ENCODE measurements at places on chromosomes 2 and 18.
A peak's percentile ranks its signal among the peaks of the same experiment; 100 is the strongest.

DNA sequence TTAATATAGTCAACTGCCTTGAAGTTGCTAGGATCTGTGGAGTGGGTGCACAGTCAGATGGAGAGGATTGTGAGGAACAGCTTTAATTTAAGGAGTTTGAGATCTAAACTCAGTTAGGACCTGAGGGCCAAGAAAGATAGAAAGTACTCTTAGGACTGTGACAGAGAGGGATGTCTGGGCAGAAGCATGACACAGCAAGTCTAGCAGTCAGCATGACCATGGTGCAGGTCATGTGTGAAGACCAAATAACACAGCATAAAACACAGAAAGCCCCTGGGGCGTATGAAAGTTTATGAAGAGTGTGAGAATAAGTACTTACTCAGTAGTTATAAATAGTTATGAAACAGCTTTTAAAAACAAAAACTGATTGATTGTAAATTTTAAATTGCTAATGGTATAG, 107.2 kb downstream of the GALNT1 start:
- DNase-seq: no peak

- no peak for DNase-seq
These were observed 76.3 kb upstream of the SEC11C start for GRCh38 chr18:59063300-59063906.

- no peak for DNase-seq
These were observed 33.5 kb upstream of the CRIM1 start for GRCh38 chr2:36322108-36322507.

DNA sequence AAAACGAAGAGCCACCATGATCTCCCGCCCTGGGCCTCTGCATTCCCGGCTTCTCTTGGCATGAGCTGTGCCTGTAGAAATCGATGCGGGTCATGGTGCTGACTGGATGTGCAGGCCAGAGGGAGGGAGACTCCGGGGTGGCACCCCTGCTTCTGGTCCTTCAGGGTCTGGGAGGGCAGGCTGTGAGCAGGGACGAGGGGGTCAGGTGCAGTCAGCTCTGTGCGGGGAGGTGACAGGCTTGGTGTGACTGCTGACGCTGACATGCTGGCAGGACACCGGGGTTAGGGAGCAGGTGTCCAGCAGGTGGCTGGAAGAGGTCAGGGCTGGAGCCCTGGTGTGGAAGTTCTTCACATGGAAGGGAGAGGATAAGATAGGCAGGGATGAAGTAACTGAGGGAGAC, 48.7 kb upstream of the KCNF1 start:
- DNase-seq: no peak

DNA sequence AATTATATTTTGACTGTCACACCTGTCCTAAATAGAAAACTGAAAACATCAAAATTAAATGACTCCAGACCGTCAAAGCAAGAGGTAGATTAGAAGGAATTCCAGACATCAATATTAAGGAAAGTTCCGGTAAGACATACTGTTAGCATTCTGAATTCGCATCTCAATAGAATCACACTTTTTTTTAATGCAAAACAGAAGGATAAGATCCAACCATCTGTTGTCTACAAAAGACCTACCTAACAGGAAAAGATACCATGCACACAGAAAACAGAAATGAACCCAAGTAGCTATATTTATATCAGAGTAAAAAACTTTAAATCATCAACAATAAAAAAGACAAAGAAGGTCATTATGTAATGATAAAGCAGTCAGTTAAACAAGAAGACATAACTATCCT, 145.0 kb downstream of the TMX3 start:
- DNase-seq: no peak

GRCh38 chr2:106124106-106124756, 69.9 kb downstream of the UXS1 start:
- no peak for DNase-seq

- DNase-seq: no peak
These were observed 126.9 kb downstream of the SOX11 start for GRCh38 chr2:5818961-5819600.

GRCh38 chr18:79531386-79531785, 135.7 kb downstream of the NFATC1 start:
- DNase-seq: no peak

DNA sequence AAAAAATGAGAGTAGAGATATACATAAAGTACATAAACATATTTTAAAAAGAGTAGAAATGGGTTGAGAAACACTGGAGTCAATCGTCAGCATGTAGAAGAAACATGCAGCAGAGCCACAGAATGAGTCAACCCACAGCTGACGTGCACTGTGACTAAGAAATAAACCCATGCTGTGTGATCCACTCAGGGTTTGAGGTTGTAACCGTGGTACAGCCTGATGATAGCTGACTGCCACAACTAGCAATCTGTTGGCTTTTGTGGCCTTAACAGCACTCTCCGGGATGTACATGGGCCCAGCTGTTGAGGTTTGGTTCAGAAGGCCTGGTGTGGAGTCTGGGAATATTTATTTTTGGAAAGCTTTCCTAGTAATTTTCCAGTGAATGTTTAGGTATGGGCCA, 554.4 kb upstream of the MEX3C start:
- no peak for DNase-seq

GRCh38 chr2:86793752-86794151, 3.0 kb upstream of the CD8A start:
- DNase-seq: no peak

DNA sequence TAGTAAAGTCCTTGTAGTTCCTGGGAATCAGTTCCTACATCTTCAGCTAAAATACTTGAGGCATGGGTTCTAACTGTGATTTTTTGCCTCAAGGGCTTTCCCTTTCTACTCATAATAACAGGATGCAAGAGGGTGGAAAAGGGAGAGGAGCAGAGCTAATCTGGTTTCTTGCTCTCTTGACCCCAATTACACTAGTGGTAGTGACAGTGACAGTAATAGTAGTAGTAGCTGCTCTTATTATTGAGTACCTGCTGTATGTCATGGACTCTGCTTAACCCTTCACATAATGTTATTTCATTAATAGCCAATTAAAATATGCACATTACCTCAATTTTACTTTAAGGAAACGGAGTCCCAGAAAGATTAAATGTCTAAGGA, 214.8 kb upstream of the HNRNPA3 start:
- DNase-seq: no peak

DNA sequence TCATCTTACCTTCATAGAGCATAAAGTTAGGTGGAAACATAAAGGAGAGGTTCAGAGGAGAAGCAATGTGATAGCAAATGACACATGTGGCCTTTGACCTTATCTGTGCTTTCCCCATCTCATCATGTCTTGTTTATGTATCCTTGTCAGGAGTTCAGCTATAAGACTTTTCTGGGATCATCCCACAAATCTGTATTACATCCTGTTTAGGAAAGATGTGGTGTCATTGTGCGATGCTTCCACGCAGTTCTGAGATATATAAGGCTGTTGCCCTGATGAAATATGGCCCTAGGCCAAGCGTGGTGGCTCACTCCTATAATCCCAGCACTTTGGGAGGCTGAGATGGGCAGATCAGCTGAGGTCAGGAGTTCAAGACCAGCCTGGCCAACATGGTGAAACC, 15.5 kb upstream of the MGAT5 start:
- no peak for DNase-seq

GRCh38 chr2:157849591-157849990, 26.5 kb downstream of the ACVR1 start:
- DNase-seq: no peak

- DNase-seq: no peak
These were observed 24.9 kb upstream of the EPC2 start for GRCh38 chr2:148619560-148620195.

DNA sequence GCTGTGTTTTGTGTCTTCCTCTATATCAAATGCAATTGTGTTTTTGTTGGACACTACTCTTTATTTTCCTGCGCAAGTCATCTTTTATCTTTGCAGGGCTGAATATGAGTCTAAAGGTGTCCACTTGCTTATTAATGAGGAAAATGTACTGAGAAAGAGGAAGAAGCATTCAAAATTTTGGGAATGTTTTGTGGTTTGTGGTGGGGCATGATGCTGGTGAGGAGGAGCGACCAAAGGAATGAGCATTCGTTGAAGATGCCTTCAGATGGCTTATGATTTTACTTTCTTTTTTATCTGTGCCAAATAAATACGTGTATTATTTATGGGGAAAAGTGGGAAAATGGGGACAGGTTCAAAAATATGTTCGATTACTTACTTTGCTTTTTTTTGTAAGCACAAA, 63.9 kb upstream of the SMIM21 start:
- DNase-seq: no peak

DNA sequence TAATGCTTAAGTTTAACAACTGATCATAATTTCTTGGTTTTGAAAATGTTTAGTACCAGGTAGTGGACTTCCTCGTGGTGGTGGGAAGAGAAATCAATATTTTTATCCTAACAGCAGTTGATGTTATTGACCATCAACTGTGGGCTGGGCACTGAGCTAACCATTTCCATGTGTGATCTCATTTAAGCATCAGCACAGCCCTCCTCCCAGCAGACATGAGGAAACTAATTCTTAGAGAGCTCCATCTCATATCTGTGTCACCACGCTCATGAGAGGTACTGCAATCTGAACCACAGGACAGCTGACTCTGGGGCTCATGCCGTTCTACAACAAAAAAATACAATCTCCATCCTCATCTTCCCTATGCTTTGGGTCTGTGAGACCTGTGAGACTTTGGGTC, 332.8 kb upstream of the RAB12 start:
- DNase-seq: no peak

- no peak for DNase-seq
These were observed 106.8 kb downstream of the ZNF519 start for GRCh38 chr18:14025306-14025940.

DNA sequence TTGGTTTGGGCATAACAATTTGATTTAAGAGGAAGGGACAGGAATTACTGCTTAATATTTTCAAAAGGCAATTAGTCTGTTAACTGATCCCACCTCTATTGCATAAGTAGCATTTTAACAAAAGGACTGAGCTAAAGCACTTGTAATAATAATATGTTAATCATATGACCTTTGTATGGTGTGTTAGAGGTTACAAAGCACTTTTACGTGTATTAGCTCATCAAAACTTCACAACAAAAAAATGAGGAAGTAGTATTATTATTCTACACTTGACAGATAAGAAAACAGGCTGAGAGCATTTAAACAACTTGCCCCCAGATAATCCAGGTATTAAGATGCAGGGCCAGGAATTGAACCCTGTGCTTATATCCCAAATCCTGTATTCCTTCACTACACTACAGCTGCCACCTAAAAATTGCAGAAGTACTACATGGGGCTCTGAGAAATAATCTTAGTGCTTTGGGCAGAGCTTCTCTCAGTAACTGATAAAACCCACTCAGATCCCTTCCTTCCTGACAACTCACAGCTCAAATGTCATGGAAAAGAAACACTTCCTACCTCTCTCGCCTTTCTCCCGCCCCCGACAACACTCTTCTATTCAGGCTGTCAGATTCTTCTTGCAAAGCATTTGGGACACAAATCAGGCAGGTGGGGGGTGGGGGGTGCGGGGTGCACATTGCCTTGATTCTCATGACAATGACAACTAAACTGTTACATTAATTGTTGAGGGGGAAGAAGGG, 20.7 kb upstream of the KCTD1 start:
- DNase-seq: no peak

DNA sequence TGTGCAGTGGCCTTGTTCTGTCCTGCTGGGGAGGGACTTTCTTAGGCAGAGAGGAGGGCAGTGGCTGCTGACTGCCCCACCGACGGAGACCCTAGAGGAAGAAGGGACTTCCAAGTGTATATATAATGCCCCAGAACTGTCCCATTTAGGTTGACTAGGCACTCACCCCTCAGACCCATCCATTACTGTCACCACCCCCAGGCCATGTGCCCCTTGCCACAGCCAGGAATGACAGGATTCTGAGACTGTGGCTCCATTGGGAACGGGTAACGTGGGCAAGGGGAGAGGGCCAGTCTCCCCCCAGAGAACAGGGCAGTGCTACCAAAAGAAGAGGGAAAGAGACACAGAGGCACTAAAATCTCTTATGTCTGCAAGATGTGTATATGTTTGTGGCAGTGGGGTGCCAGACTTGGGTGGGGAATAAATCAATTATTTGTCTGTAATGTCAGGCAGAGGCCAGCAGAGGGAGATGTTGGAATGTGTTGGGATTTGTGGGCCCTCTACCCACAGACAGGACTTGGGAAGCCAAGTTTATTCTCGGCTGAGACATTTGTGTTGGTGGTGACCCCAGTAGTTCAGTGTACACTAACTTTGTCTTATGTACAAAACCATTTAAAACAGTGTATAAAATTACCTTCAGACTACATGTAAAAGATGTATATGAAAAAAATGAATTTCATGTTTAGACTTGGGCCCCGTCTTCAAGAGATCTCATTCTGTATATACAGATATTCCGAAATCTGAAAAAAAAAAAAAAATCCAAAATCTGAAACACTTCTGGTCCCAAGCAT, 24.0 kb upstream of the TMEM37 start:
- DNase-seq: peak; percentile 7

GRCh38 chr2:159285929-159286708, at the start of gene WDSUB1:
Gene WDSUB1 (minus strand): TSS chr2:159286703. CDS start chr2:159283069, 3,634 bp downstream.
- DNase-seq: no peak

- DNase-seq: no peak
These were observed 120.9 kb upstream of the ITGB6 start for GRCh38 chr2:160321006-160321405.

GRCh38 chr2:23480957-23481797, 96.2 kb downstream of the KLHL29 start:
- no peak for DNase-seq

DNA sequence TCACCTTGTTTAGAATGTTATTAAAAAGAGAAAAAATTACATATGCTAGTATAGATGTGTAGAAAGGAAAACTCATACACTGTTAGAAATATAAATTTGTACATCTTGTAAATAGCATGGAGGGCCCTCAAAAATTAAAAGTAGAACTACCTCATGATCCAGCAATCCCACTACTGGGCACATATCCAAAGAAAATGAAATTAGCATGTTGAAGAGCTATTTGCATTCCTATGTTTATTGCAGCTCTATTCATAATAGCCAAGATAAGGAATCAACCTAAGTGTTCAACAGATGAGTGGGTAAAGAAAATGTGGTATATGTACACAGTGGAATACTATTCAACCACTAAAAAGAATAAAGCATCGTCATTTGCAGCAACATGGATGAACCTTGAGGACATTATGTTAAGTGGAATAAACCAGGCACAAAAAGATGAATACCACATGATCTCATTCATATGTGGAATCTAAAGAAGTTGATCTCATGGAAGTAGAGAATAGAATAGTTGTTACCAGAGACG, 251.5 kb upstream of the THUMPD2 start:
- no peak for DNase-seq

- DNase-seq: no peak
These were observed 23.5 kb upstream of the SCN7A start for GRCh38 chr2:166517533-166518061.

DNA sequence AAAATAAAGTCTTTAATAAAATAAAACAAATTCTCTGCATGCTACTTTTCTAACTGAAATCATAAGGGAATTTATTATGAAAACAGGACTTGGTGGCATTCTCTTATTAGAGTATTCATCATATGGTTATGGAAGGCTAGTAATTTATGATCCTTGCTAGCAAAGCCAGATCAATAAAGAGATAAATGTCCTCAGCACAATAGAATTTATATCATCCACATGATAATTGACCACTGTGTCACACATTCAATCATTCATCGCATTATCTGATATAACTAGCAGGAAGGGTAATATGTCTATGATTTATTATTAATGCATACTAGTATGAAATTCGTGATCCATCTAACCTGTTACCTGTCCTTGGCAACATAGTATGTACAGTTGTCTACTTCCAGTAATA, 175.8 kb downstream of the MYO3B start:
- no peak for DNase-seq
